ENCODE measurements at places on chromosomes 7 and 10. TPM values are rescaled to one million over a fixed set of nuclear protein-coding genes. Genes with fewer than 3 reads are reported as not detected.

ADAM8 gene
- 1.6 TPM for total RNA-seq

PNLIPRP1 gene
- total RNA-seq: not detected

NRBF2 gene
- 10.5 TPM for total RNA-seq

RHEB gene
- 68.5 TPM for total RNA-seq

PRR15 gene
- total RNA-seq: 0.06 TPM

PILRB gene
- total RNA-seq: 21.3 TPM

AKR1C3 gene
- total RNA-seq: 35.9 TPM

VWC2 gene
- total RNA-seq: not detected

SHH gene
- under 0.01 TPM for total RNA-seq

EPHA1 gene
- total RNA-seq: not detected

MYPN gene
- total RNA-seq: 0.16 TPM

C10orf67 gene
- total RNA-seq: not detected

GPR158 gene
- under 0.01 TPM for total RNA-seq

DOCK4 gene
- total RNA-seq: 183 TPM

CDC14C gene
- total RNA-seq: not detected

ZNF277 gene
- total RNA-seq: 34.2 TPM

VWA2 gene
- not detected for total RNA-seq

ASB10 gene
- not detected for total RNA-seq

TEX47 gene
- not detected for total RNA-seq

SPDYE3 gene
- not detected for total RNA-seq

ZNF467 gene
- 2.7 TPM for total RNA-seq

HOXA13 gene
- not detected for total RNA-seq

COL17A1 gene
- total RNA-seq: 0.88 TPM

CXCL12 gene
- 17.4 TPM for total RNA-seq

CC2D2B gene
- not detected for total RNA-seq

FGFR2 gene
- total RNA-seq: not detected

KCNH2 gene
- total RNA-seq: 0.06 TPM

PTF1A gene
- not detected for total RNA-seq

ST7 gene
- 20.7 TPM for total RNA-seq

AKR1D1 gene
- total RNA-seq: not detected

PSD gene
- total RNA-seq: under 0.01 TPM

ARHGEF35 gene
- total RNA-seq: 0.32 TPM

CALML3 gene
- total RNA-seq: not detected

LIPM gene
- total RNA-seq: not detected

ZDHHC6 gene
- total RNA-seq: 18.9 TPM

TSC22D4 gene
- 24.8 TPM for total RNA-seq

KMT2E gene
- 157 TPM for total RNA-seq

EN2 gene
- not detected for total RNA-seq

CYP2C18 gene
- not detected for total RNA-seq

CDHR1 gene
- 0.13 TPM for total RNA-seq

TAS2R41 gene
- not detected for total RNA-seq
